RKO (cell line): ENCODE measurements at places on chromosomes 2 and 18.

GRCh38 chr2:18169121-18169892 lies 290.8 kb downstream of the KCNS3 start:
- DNase-seq: no peak

- DNase-seq: peak; percentile 98
These were observed 37.9 kb downstream of the MOGAT1 start for GRCh38 chr2:222709191-222709891.

DNA sequence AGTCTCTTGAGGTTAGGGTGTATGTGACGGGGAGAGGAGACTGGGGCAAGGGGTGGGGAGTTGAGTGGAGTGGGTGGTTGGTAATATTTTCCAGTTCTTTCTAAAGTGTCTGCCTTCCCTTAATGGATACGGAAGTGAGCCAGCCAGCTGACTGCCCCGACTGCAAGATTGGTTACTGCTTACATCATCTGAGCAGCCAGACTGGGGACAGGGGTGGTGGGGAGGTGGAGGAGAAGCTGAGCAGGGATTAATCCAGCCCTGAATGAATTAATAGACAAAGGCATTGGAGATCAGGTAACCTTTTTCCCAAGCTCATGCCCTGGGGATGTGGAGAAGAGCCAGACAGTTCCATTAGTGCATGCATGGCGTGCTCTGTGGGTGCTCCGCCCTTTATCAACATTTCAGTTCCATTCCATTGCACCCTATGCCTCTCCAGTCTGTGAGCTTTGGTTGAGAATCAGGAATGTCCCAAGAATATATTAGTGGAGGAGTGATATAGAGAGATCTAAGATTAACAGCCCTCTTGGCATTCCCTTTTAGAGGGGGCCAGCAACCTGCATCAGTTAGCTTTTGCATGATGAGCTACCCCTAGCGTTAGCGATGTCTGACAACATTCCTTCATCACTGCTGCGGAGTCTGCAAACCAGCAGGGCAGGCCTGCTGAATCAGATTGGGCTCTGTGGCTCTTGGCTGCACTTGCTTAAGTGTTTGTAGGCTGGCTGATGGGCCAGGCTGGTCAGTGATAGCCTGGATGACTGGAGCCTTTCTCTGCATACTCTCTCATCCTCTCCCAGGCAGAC lies 67.4 kb downstream of the TNP1 start:
- DNase-seq: no peak

- DNase-seq: no peak
These were observed 232.2 kb downstream of the IKZF2 start for GRCh38 chr2:212919238-212919637.

- no peak for DNase-seq
These were observed 17.2 kb downstream of the TET3 start for GRCh38 chr2:74001781-74002504.

DNA sequence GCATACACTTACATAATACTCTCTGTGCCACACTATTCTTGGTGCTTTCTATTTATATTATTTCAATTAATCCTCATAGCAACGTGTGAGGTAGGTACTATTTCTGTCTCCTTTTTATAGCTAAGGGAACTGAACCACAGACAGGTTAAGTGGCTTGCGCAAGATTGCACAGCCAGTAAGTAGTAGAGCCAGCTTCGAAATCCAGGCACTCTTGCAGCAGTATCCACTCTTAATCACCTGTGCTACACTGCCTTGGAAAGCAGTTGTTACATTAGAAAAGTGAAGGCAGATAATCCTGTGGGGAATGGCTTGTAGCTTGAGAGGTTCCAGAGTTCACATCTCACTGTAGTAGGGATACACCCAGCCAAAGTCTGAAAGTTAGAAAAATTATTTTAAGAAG lies 198.3 kb downstream of the LDLRAD4 start:
- DNase-seq: no peak

GRCh38 chr18:61607867-61608266 lies 274.6 kb downstream of the CDH20 start:
- DNase-seq: no peak

DNA sequence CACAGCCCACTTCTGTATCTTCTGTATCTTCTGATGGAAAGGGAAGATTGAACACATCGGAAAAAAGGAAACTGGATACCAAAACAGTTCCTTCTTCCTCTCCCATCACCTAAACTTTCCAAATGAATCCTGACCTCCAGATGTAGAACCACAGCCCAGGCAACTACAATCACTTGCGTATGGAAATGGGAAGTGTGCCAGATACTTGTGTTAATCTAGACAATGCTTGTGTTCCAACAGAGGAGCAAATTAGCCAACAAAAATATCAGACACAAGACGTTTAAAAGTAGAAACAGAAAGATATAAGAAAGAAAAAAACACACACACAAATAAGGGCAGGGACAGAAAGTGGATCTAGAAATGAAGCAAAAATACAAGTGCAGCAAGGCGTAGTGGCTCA lies 31.4 kb upstream of the DUSP2 start:
- no peak for DNase-seq

- DNase-seq: peak; percentile 43
These were observed 8.7 kb upstream of the WIPF1 start for GRCh38 chr2:174606336-174606735.

GRCh38 chr18:6606411-6607085 lies 123.0 kb upstream of the ARHGAP28 start:
- DNase-seq: no peak

DNA sequence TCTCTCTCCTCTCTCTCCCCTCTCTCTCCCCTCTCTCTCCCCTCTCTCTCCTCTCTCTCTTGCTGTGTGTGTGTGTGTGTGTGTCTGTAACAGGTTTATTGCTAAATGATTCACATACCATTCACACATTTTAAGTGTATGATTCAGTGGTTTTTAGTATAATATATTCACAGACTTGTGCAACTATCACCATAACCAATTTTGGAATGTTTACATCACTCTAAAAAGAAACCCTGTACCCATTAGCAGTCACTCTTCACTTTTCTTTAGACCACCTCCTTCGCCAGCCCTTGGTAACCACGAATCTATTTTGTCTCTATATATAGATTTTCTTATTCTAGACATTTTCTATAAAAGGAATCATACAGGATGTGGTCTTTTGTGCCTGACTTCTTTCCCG lies 11.4 kb downstream of the THNSL2 start:
- DNase-seq: peak; percentile 78

GRCh38 chr18:24372279-24372872 lies 25.2 kb downstream of the OSBPL1A start:
- no peak for DNase-seq

DNA sequence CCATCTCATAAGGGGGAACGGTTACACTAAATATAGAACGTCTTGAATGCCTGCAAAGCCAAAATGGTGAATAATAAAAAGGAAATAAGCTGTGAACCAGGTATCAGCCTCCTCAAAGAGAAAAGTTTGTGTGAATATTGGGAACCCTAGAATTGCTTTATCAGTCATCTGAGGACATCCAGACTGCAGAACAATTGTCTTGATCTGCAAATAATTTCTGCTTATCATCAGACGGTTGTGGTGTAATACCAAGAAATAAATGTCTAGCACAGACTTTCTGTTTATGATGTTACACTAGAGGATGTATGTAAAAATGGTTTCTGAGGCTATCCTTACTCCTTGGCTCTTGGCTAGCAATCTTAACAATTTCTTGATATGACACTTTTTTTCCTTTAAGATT lies 53.5 kb upstream of the SLC25A52 start:
- no peak for DNase-seq

- no peak for DNase-seq
These were observed 10.1 kb downstream of the MBOAT2 start for GRCh38 chr2:8993196-8993901.

DNA sequence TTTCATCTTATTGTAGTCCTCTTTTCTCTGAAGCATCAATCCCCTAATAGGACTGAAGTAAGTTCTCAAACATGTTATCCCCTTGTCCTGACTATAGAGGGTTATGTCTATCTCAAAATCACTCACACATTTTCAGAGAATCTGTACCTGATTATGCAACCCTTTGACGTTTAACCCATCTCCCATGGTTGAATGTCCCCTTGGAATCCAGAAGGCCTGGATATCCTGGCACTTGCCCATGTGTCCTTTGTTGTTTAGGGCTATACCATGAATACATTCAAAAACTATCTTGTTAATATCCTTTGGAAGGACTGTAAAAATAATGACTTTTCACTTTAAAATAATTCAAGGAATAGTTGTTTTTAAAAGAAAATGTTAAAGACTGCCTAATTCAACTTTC lies 66.3 kb upstream of the PSMD14 start:
- no peak for DNase-seq

DNA sequence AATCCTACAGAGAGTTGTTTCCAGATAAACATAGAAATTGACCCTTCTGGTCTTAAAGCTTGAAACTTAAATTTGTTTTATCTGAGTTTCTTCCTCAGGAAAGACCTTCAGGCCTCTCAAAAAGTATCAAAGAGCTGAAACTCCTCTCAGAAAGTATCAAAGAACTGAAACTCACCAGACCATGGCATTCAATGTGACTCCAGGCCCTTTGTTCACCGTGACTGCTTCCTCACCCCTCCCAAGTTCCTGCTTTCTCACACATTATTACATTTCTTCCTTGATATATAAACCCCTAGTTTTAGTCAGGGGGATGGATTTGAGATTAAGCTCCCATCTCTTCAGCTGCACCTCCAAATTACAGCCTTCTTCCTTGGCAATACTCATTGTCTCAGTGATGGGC lies 6.0 kb downstream of the ANKMY1 start:
- DNase-seq: no peak

- no peak for DNase-seq
These were observed 15.7 kb downstream of the PROKR1 start for GRCh38 chr2:68659081-68659480.

DNA sequence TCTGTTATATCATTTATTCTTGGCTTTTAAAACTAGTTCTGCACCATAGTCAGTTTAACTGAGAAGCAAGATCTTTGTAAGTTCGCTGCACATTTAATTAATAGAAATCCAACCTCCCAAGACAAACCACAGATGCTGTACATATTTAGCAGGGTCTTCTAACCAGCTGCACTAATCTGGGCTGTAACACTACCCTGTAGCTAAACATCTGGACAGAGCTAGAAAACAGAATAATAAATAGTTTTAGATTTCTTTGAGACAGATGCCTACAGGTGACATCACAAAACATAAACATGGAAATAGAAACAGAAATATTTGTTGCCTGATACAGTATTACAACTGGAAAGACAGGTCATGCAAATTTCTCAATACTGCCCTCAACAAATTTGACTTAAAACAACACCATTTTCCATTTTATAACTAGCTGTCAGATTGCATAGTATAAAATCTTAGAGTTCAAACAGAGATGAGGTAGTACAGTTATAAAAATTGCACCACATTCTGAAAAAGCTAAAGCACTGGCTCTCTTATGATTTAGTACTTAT lies 315.1 kb downstream of the NR4A2 start:
- no peak for DNase-seq

- no peak for DNase-seq
These were observed 303.2 kb upstream of the MC4R start for GRCh38 chr18:60675801-60676200.

- DNase-seq: no peak
These were observed 526.9 kb upstream of the FANCL start for GRCh38 chr2:58767828-58768714.

- DNase-seq: no peak
These were observed 43.9 kb downstream of the WDR75 start for GRCh38 chr2:189485146-189485545.

DNA sequence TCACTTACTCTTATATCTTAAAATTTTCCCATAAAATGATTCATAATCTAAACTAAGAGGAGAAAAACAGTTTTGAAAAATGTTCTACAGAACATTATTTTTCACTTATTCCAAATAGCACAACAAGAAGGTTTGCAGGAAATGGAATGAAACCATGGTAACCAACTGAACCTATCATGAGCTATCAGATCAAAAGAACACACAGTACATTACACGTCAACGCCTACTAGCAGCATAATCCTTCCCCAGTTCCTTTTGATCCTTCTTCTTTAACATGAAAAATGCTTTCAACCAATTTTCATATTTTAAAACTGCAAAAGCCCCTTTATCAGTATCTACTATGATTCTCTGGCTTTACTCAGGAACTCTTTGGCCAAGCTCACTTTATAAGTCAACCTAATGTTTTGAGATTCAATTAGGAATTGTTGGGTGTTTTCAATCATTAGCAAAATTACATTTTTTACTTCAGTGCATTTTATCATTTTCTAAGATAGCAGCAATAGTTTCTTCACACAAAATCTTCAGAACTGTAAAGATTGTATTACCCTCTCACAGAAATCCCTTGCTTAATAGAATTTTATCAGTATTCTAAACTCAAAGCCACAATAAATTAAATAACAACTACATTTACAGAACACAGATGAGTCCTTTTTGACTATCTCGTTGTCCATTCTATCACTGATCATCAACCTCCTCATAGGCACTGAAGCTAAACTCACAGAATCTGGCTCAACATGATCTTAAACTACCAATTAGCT lies 102.5 kb downstream of the CHN1 start:
- no peak for DNase-seq

GRCh38 chr2:74847070-74847858 lies 13.3 kb downstream of the HK2 start:
- DNase-seq: no peak

- DNase-seq: no peak
These were observed 13.7 kb upstream of the GAL3ST2 start for GRCh38 chr2:241762933-241763369.

DNA sequence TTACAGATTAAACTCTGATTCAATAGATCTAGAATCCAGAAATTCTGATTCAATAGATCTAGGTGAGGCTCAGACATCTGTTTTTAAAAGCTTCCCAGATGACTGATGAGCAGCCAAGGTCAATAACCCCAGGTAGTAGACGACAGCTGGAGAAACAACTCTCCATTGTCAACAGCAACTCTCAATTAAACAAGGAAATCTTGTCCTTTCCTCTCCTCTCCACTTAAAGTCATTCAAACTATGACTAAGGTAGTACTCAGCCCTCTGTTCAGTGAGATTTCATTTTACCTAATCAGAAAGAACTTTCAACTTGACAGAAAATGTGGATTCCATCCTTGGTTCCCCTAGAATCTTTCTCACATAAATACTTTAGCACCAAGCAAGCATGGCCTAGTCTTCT lies 94.6 kb upstream of the SCG2 start:
- peak; percentile 8 for DNase-seq
